ENCODE measurements at places on chromosomes 16 and 17.

GRCh38 chr17:76243826-76244679 is 3.8 kb upstream of the RNF157 start:
- DNase-seq, result no peak

DNA sequence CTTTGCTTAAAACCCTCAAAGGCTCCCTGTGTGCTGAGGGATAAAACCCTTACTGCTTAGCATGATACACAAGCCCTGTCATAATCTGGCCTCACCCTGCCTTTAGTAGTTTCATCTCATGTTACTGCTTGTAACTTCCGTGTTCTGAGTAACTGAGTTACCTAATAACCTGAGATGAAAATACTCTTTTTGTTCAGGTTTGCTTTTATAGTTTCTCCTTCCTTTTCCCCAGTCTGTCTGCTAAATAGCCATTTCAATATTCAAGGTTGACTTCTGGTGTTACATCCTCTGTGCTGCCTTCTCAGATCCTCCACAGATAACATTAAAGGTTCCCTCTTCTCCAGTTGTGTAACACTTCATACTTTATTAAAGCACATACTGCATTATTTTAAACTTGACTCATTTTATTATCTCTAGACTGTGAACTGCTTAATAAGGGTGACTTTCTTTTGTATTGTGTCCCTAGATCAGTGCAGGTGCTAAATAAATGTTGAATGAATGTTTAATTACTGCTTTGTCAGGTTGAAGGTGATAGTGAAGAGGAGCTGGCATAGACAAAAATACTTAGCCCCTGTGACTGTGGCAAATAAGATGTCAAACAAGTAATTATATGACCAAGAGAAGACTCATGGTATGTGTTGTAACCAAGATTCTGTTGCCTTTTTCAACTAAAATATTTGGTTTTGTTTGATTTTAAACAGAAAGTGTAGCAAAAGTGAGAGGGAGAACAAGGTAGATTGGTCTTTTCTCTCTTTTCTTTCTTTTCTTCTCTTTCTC is 47.8 kb downstream of the NFAT5 start:
- DNase-seq, result no peak

GRCh38 chr17:47872651-47873161 is 21.7 kb upstream of the SP6 start:
- peak; percentile 69 for DNase-seq

DNA sequence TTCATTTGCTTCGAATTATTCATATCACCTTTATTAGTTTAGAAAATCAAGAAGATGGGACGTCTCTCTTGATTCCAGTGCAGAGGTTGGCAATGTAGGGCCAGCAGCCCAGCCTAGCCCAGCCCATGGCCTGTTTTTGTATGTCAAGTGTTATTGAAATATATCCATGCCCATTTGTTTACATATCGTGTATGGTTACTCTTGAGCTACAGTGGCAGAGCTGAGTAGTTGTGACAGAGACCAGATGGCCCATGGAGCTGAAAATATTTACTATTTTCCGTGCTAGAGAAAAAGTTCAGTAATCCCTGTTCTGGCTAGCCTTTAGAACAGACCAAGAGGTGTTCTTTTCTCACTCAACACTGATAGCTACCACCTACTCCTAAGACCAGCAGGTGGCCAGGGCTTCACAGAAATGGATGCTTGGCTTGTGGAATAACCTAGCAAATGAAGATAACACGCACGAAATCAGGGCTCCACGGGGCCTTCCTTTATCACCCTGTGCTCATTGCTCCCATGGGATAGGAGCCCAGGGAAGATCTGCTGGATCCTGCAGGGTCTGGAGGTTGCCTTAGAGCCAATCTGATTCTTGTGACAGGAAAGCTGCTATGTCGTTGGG is 123.2 kb upstream of the ANKFN1 start:
- peak; percentile 47 for DNase-seq

- DNase-seq, result no peak
These were observed 8.7 kb downstream of the DNAI2 start for GRCh38 chr17:74282587-74283370.
